HT-29 (cell line): ENCODE measurements at places on chromosomes 2 and 18. TPM values are rescaled to one million over a fixed set of nuclear protein-coding genes. Genes with fewer than 3 reads are reported as not detected.

TM4SF20 gene
- total RNA-seq = 0.36 TPM in 1 of 2 replicates, not detected in the other

- peak; percentile 67 for DNase-seq
Observed at GRCh38 chr2:70087702-70088597, 673 bp downstream of the PCBP1 start.

GRCh38 chr2:32617599-32618189 lies 10.2 kb upstream of the TTC27 start:
- DNase-seq = no peak

GRCh38 chr2:105521176-105521575 lies 122.3 kb upstream of the FHL2 start:
- DNase-seq = peak; percentile 68

DNA sequence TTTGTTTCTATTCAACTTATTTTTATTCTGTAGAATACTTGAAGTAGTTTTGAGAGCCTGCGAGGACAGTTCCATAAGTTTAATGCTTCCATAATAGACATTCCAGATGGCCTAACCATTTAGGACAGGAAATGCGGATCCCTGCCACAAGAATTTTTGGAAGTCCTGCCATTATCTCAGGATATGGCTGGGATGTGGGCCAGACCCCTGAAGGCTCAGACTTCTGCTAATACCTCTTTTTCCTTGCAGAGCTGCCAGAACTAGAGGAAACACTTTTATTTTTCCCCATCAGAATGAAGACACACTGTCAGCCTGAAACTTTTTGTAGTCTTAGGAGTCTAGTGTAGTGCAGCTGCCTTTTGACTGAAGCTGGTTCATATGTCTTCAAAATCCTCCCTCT lies 806.5 kb downstream of the TDRD15 start:
- no peak for DNase-seq

- DNase-seq = peak; percentile 74
Observed at GRCh38 chr2:166180951-166181812, 53.4 kb upstream of the SCN1A start.

- DNase-seq = peak; percentile 32
Observed at GRCh38 chr2:129253461-129253812, 726.0 kb upstream of the RAB6C start.

DAPL1 gene
- not detected in 2 replicates for total RNA-seq

DSG3 gene
- total RNA-seq = 0.03 TPM in 1 of 2 replicates, not detected in the other

NCKAP5 gene
- 0.03 TPM in 1 of 2 replicates, not detected in the other for total RNA-seq

DNA sequence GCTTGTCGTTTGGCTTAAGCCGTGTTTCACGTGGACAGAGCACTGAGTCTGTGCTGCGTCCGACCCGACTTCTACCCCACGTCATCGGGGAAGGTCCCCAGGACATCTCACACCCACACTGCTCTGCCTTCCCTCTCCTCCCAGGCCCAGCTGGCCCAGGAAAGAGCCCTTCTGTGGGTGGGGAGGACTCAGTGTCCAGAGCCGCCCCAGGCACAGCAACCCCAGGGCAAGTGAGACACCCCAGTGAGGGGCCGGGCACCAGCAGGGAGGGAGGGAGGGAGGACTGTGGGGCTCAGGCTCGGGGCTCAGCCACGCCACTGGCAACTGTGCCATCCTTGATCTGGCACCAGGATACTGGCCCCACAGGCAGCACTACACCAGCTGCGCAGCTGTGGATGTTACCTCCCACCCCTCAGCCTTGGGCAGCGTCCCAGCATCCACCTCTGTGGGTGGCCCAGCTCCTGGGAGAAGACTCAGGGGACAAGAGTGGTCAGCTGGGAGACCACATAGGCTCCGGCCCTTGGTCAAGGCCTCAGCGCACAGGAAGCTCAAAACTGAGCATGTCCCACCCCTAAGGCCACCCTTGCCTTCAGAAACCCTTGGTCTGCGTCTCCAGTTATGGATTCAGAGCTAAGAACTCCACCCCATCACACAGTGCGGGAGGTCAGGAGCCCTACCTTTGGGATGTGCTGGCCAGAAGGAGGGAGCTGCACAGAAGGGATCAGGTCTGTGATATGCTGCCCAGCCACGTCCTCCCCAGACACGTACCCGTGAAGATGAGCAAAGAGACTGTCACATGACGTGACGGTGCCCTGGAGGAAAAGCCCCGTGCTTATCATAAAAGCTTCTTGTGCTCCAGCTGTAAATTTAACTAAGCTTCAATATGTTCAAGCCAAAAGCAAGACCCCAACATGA lies 11.7 kb downstream of the PASK start:
- DNase-seq = no peak
